ENCODE measurements at places on chromosomes 13 and 19.

GRCh38 chr19:55559684-55560083 lies 14.3 kb upstream of the SBK3 start:
- DNase-seq: no peak

DNA sequence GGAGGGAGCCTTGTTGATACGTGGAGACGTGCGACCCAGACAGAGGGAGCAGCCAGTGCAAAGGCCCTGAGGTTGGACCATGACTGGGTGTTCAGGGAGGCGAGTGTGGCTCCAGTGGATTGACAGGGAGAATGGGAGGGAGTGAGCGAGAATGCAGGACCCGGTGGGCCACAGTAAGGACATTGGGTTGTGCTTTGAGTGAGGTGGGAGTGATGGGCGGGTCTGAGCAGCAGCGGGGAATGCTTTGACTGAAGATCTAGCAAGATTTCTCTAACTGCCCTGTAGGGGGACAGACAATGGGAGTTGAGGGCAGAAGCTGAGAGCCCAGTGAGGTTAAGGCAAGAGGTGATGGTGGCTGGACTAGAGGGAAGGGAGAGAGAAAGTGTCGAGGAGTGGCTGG lies 7.7 kb upstream of the NANOS2 start:
- no peak for DNase-seq

DNA sequence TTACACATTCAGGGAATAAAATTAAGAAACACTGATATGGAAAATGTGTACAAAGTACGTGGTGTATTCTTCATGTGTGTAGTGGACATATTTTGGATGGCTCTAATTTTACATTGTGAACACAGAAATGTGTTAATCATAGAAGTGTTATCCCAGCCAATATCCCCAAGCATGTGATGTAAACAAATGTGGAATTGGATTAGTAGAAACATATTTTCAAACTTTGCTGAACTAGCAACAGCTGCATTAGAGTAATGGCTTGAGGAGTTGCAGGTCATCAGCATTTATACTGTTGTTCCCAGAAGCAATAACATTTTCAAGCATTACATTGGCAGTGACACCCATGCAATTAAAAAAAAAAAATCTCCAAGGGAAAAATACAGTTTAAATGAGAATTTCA lies 600.6 kb downstream of the SLITRK1 start:
- no peak for DNase-seq

DNA sequence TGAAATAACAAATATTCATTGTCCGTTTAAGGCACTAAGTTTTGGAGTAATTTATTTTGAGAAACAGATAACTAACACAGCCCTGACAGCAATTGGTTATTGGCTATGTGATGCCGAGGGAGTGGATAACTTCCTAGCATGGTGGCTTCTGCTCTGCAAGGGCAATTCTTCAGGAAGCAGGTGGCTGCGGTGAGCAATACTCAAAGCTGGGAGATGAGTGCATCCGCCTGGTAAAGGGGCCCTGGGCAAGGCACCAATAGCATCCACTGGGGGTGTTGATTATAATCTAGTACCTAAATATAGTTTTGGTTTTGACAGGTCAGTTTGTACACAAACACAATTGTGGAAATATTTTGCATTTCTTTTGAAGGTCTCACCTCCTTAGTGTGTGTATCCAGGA lies 41.0 kb downstream of the CCDC70 start:
- DNase-seq: no peak

DNA sequence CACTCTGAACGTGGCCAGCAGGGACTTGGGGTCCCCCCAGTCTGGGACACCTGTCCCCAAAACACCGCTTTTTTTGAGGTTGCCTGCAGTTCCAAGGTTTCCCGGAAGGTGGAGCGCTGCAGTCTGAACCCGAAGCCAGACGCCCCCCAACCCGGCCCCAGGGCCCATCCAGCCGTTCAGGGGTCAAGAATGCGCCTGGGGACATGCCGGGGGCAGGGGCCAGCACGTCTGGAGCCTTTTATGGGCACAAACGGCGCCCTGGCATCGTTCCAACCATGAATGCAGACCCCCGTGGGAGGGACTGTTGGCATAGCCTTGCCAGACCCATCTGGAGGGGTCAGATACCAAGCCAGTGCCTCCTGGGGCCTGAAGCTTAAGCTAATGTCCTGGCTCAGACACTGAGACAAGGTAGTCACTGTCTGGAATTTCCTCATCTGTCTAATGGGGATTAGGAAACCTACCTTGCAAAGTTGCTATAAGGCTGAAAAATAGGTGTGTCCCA lies 6.9 kb downstream of the S1PR5 start:
- DNase-seq: no peak

DNA sequence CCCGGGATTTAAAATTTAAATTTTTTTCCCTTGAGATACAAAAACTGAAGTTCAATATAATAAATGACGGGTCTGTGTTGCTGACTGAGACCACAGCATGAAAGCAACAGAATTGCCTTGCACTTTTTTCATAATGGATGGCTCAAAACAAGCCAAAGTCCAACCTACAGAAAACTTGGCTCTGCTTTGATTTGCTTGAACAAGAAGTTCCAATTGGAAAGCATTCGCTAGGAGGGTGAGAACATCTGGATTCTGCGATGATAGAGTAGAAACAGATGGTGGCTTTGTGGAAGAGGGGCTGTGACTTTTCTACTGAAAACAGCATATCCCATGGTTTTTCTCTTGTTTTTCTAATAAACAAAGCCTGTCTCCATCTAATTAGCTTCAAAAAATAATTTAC lies 46.4 kb downstream of the THSD1 start:
- no peak for DNase-seq

DNA sequence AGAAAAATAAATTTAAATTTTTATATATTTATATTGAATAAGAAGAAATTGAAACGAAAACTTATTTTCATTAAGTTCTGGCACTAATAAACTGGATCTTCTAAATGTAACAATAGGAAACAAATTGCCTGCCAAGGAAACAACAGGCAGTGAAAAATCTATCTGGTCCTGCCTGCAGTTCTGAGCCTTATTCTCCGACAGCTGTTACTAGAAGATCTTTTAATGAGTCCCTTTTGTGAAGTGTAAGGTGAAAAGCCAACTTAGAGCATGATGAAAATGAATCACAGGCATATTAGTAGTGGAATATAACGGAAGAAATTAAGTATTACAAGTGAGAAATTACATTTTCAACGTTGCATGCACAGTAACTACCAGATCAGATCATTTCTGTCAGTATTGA lies 1002.7 kb upstream of the PCDH20 start:
- no peak for DNase-seq

DNA sequence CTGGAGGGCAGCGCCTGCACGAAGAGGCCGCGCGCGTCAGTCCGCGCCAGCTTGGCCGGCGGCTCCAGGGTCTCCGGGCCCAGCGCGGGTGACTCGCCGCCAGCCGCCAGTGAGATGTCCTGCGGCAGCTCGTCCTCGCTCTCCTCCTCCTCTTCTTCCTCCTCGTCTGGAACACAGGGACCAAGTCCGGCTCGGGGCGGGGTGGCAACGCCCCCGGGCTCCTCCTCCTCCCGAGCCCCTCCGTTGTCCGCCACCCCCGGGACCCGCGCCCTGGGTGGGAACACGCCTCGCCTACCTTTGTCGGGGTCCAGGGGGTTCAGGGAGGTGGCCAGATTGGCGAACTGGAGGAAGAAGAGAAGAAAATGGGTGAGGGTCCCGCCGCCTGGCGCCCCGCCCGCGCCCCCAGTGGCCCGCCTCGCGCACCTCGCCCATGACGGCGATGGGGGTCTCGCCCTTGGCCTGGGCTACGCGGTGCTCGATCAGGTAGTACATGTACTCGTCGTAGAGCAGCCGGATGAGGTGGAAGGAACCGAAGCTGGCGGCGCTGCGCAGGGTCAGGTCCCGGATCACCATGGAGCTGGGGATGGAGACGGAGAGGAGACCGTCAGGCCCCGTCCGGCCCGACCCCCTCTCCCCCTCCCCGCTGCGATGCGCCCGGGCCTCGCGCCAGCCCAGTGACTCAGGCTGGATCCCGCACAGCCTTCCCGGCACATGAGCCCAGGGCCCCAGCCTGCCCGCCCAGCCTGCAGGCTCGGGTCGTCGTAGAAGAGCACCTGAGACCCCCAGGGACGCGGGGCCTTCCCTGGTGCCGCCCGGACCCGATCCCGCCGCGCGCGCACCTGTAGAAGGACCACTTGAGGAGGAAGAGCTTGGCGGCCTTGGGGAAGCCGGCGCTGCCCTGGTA lies 10.6 kb downstream of the DCAF15 start:
- no peak for DNase-seq

GRCh38 chr19:28242317-28242927 lies 970.5 kb downstream of the UQCRFS1 start:
- DNase-seq: no peak

- DNase-seq: no peak
Observed at GRCh38 chr13:113598481-113598880, 13.9 kb downstream of the TFDP1 start.

GRCh38 chr19:3575949-3576673 lies 3.4 kb downstream of the HMG20B start:
- no peak for DNase-seq

GRCh38 chr13:93270769-93271742 lies 44.4 kb downstream of the GPC6 start:
- no peak for DNase-seq

GRCh38 chr13:101465877-101466276 lies 13.4 kb downstream of the ITGBL1 start:
- DNase-seq: no peak

Data from NCI-H510A (cell line).